ENCODE measurements at places on chromosomes 1 and 21.

GRCh38 chr1:109935451-109935900, 24.8 kb downstream of the CSF1 start:
- DNase-seq = peak; percentile 64

DNA sequence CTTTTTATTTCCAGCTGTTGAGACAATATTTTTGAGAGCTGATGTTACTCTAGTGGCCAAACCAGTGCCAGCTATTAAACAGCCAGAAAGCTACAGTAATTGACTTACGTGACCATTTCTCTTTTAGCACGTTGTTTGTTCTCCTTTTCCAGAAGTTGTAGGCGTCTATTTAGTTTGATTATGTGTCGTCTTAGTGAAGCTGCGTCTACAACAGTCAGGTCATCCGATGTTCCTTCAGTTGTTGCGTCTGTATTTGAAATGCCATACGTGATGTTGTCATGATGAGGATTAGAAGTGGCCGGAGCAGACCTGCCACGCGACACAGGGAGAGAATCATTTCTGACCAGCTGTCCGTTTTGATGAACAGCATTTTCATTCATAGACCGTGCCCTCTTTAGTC, 38.2 kb downstream of the TMEM51 start:
- no peak for DNase-seq

GRCh38 chr1:180981596-180982387, 40.9 kb downstream of the STX6 start:
- DNase-seq = no peak

- DNase-seq = no peak
Observed at GRCh38 chr1:231774719-231775335, 148.2 kb downstream of the DISC1 start.

DNA sequence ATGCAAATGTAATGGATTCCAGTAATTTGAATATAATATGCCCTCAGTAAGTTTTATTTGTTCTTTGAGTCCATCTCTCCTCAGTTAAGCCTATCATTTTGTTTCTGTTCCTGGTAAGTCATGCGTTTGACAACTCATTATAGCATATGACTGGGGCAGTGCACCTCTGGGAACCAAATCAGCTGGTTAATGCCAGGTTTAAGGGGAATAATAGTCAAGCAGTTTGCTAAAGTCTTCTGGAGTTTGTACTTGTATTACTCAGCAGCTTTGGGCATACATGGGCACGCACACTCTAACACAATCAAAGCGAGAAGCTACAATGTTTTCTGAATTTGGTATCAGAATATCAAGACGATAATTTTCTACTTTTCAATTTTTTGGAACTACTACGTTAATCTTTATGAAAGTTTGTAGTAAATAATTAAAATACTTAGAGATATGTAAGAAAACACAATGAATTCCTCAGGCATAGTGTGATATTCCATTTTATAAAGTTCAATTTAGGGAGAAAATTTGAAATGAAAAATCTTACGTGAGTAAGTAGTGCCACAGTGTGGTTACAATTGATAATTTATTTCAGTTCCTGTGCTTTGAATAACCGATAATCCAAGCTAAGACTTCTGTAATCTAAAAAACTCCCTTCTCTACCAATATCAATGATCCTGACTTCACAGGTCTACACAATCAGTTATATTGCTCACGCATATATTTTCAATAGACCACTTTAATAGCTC, 43.8 kb upstream of the KCTD3 start:
- DNase-seq = peak; percentile 25

DNA sequence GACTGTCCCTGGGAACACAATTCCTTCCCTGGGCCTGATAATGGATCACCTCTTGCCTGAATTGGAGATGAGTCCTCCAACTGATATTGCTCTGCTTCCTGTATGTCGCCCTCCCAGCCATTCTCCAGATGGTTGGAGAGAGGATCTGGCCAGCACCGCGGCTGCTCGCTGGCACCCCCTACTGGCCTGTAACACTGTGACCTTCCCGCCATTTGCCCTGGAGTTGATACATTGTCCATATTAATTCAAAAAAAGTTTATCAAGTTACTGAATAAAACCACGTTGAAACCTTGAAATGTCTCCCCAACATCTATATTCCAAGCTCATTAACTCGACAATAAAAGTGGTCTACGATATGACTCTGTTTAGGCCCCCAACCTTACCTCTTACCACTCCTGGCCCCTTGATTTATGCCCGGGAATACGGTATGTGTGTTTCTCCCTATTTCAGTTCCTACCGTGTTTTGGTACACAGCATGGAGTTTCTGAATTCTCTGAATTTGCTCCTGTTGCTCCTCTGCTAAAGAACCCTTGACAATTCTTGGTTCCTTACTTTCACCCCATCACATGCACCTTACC, 241.8 kb upstream of the KIAA0040 start:
- DNase-seq = no peak

- no peak for DNase-seq
Observed at GRCh38 chr1:79362470-79362869, 355.9 kb upstream of the ADGRL4 start.

DNA sequence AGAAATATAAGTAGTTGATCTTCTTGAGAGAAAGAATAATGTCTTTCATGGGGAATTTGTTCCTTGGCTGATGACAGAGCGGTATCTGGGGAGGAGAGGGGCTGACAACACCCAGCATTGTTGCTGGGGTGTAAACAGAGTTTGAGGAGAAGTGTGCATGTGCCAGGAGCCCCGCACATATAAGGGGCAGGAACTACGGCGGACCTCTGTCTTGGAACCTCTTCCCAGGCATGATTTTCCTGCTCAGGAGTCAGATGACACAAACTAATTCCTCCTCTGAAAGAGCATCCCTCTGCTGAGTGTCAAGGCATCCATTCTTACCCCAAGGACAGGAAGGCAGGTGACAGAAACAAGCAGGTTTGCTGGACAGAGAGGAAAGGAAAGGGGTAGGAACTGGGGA, 119.1 kb downstream of the TPTE start:
- no peak for DNase-seq

Data from NCI-H774 (cell line).